Stimulated activated CD8-positive, alpha-beta memory T cell treated with anti-CD3 and anti-CD28 coated beads, Interleukin-15, amount 100 ng/mL, for 24 hours (primary cell): ENCODE measurements at places on chromosomes 16 and 17.

- DNase-seq = no peak
Measured at GRCh38 chr17:61015966-61016365, 338.3 kb downstream of the BCAS3 start.

DNA sequence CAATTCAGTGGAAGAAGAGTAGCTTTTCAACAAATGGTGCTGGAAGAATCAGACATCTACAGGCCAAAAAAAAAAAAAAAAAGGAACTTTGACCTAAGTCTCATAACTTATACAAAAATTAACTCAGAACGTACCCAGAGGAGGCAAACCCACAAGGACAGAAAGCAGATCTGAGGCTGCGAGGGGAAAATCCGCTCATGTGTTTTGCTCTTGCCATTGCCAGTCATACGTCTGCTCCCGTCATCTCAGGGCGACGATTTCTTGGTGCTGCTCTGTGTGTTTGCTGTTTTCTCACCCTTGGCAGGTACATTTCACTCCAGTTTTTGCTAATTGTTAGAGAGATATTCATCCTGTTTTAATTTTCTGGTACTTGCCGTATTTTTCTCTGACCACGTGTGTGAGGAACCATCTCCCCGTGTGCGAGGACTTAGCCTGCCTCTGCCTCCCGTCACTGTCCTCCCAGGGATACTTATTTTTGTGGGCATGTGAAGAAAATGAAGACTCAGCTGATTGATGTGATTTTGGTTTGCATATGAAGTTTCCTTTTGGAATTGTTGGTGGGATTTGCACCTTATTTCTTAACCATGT, 33.4 kb upstream of the ACSF3 start:
- DNase-seq = no peak

GRCh38 chr16:79128706-79129105, 471.8 kb downstream of the MAF start:
- DNase-seq = no peak

GRCh38 chr17:46745376-46745775, 73.1 kb downstream of the WNT3 start:
- DNase-seq = no peak

DNA sequence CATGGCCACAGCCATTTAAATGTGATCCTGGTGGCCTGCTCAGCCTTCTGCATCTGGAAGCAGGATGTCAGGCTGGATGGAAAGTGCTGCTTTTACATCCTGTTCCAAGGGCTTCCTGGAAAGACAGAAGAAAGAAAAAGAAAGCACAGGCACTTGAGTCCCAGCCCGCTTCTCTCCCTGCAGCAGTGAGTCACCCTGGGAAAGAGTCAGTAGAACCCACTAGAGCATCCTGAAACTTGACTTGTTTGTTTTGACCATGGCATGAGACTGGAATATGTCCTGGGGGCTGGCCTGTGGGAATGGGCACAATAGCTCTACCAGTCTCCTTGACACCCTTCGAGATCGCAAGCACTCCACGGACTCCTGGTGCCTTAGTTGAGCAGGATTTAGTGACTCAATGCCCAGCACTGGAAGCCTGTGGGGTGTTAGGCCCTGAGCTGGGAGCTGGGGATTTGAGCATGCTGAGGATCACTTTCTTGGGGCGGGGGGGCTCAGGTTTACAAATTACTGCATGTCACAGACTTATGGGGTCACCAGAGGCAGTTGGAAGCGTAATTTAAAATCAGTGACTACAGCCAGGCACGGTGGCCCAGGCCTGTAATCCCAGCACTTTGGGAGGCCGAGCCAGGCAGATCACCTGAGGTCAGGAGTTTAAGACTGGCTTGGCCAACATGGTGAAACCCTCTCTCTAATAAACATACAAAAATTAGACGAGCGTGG, 22.1 kb upstream of the GNA13 start:
- DNase-seq = no peak

GRCh38 chr16:23434380-23434779, 18.6 kb downstream of the COG7 start:
- no peak for DNase-seq

- DNase-seq = no peak
Measured at GRCh38 chr16:49458243-49458642, 84.6 kb downstream of the C16orf78 start.

- no peak for DNase-seq
Measured at GRCh38 chr17:57502811-57503241, 242.3 kb downstream of the CCDC182 start.

DNA sequence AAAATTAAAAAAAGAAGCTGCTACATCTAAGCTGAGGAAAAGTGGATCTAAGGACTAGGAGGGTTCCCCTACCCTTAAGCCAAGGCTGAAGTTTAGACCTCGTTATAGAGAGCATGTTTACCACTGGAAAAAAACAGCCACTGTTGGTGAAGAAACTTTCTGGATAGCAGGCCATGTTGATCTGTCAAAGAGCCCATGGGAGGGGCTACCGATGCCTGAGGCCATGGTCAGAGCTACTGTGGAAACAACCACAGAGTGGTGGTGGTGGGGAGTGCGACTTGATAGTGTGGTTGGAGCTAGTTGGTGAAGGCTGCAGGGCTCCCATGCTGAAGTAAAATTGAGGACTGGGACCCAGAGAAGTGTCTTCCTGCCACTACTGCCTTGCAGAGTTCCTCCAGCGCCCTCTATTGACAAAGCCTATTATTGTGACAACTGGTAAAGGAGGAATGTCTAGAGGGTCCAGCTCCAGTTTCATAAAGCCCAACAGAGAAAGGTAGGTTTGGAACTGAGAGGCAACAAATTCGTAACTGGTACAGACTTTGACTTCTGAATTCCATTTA, 12.7 kb upstream of the FAM20A start:
- no peak for DNase-seq

- DNase-seq = no peak
Measured at GRCh38 chr16:85173146-85173980, 61.1 kb upstream of the CIBAR2 start.

DNA sequence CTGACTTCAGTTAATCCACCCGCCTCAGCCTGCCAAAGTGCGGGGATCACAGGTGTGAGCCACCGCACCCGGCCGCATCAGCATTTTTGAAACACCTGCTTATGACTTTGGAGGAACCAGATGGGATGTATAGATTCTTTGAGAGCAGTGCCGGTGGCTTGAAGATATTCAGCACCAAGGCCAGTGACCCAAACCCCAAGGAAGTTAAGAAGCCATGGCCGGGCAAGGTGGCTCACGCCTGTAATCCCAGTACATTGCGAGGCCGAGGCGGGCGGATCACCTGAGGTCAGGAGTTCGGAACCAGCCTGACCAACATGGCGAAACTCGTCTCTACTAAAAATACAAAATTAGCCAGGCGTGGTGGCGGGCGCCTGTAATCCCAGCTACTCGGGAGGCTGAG, 43.9 kb downstream of the TRARG1 start:
- no peak for DNase-seq

DNA sequence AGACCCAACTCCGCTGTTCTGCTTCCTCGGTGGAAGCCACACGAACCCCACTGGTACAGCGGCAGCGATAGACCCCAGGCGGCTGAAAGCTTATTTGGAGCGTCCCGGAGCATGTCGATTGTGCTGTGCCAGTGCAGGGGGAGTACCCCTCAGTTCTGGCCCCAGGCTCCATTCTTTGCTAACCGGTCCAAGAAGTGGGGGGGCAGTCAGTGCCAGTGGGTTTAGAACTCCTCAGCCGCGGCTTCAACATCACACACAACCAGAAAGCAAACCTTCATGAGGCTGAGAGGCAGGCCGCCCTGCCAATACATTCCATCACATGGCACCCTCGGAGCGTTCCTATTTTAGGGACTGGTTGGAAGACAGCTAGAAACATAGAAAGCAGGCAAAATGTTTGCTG, 1.7 kb upstream of the MNT start:
- no peak for DNase-seq

DNA sequence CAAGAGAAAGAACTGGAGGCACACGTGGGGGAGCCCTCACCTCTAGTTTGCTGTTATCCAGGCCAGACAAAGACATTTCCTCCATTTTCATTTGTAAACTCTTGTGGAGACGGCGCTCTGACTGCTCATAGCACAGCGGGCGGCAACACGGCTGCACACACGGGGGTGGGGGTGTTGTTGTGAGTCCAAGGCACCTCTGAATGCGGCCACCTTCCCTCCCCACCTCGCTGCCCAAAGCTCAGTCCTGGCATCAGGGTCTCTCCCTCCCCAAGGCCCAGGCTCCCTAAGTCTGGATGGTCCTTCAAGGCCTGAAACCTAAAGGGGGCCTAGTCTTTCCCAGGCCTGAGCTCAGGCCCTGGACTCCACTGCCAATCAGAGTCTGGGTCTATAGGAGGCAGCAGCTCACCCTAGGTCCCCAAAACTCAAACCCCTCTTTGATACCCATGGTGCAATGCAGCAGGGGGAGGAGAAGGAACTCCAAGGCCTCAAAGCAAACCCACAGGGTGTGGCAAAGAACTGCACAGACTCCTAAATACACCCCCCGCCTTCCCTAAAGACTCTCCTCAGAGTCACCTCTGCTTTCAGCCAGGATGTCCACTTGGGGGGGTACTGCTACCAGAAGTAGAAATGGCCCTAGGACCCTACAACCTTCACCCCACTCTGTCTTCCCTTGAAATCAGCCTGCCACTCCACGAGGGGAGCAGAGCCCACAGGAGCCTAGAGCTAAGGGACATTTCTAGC, 1.5 kb downstream of the ATXN7L3 start:
- DNase-seq = no peak

DNA sequence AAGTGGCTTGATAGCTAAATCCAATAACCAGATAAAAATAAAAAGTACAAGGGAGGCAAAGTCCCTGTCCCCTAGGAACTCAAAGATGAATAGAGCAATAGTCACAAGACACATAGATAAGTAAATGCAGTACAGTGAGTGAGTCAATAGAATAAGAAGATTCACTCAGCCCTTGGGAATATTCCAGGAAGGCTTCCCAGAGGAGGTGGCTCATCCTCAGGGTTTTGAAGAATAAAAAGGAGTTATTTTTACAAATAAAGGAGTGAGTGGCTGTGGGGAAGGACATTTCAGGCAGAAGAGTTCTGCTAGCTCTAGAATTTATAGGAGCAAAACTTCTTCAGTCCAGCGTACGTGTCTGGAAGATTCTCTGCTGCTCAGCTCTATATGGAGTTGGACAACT, 177.4 kb upstream of the SDK2 start:
- no peak for DNase-seq

GRCh38 chr17:559551-560431, 154.8 kb downstream of the VPS53 start:
- DNase-seq = no peak
